ENCODE measurements at places on chromosomes 2 and 18.

GRCh38 chr2:162090109-162090508, 16.1 kb upstream of the DPP4 start:
- no peak for DNase-seq

DNA sequence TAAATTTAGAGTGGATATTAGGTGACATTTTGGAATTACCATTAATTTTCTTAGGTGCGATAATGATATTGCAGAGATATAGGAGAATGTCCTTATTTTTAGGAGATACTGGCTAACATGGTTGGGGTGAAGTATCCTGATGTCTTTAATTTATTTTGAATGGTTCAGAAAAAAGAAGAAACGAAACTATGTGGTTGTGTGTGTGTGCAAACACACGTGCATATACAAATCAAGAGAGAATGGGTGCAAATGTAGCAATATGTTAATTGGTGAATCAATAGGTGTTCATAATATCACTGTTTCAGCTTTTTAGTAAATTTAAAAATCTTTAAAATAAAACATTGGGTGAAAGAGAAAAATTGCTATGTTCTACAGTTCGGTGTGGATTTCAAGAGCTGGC, 140.9 kb downstream of the DIS3L2 start:
- no peak for DNase-seq

DNA sequence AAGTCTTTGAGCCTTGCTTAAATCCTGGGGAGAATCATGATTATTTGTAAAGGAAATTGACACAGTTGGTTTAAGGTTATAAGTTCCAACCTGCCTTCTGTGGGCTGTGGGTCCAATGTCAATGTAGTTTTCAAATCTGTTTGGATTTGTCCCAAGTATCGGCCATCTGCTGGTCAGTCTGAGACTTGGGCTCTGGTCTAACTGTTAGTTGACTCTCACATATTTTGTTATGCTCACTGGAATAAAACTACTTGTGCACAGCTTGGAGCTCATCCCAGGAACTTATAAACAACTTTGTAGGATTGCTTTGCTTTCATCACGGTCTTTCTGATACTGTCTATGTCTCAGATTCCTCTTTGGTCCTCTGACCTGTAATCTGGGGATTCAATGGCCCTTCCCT, 1026.2 kb upstream of the ZEB2 start:
- DNase-seq = no peak

- no peak for DNase-seq
These were observed 116.5 kb downstream of the ATP9B start for GRCh38 chr18:79185648-79186047.

GRCh38 chr2:32852856-32853255, 93.9 kb upstream of the LTBP1 start:
- DNase-seq = no peak

DNA sequence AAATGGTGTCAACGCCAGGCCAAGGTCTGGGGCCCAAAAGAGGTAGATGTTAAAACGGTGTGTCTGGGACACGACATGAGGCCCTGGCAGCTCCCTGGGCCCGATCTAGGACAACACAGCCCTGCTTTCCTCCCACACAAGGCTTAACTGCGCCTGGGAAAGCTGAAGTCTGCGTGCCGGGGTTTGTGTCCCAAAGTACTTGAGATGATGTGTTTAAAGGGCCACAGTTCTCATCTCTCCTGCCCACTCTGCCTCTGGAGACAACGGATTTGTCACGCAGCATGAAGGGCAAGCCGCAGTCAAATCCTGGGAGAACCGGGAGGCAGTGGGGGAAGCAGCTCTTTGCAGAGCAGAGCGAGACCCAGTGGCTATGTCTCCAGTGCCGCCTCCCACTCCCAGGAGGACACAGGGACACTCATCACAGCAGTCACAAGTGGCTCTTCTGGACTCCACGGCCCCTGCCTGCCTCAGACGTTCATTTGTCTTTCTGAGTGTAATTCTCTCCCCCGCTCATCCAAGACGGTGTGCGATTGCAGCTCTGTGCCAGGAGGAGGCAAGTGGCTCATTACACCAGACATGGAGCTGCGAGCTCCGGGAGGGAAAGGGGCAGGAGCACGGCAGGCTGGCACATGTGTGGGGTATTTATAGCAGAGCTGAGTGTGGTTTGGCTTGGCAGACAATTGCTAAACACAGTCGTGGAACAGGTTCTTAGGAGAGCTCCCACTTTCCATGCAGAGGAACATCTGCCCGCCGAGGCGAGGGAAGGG, 57.7 kb upstream of the SEMA4C start:
- peak; percentile 68 for DNase-seq

DNA sequence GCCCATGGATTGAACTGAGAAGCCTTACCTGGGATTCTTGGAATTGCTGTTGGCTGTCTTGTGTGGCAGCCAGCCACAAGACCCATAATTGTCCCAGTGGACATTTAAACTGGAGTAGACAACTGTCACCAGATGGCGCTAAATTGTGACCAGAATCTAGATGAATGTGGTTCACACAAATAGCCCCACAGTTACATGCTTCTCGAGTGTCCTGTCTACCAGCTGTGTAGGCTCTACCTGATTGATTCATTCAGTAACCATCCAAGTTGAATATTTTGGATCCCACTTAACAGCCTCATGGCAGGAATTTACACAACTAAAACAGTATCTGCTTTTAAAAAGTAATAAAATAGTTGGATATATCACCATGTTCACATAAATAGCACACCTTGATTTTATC, 73.2 kb downstream of the MAP4K4 start:
- peak; percentile 36 for DNase-seq

- DNase-seq = no peak
These were observed 46.4 kb downstream of the BMP10 start for GRCh38 chr2:68824831-68825230.

DNA sequence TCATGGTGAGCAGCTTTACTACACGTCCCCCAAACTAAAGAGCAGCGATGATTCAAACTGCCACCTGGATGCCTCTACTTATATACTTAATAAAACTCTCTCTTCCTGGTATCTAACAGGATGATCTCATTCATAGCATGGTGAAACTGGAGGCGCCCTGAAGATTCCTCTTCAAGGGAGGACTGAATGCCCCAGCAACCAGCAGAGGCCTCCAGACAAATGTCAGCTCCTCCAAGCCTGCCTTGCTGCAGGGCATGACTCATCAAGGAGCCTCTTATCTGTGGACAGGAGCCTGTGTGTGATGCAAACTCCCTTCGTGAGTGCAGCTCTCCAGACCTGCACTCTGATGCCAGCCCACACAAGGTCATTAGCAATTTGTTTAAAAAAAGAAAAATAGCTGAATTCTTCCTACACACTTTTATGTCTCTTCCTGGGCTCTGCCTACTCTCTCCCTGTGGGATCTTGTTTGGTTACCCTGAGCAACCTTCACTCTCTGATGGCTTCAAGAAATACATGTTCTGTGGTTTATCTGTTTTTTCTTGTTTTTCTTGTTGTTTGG, 30.2 kb downstream of the LONRF2 start:
- peak; percentile 65 for DNase-seq

- DNase-seq = no peak
These were observed 2.7 kb downstream of the TNS1 start for GRCh38 chr2:218000136-218000535.

DNA sequence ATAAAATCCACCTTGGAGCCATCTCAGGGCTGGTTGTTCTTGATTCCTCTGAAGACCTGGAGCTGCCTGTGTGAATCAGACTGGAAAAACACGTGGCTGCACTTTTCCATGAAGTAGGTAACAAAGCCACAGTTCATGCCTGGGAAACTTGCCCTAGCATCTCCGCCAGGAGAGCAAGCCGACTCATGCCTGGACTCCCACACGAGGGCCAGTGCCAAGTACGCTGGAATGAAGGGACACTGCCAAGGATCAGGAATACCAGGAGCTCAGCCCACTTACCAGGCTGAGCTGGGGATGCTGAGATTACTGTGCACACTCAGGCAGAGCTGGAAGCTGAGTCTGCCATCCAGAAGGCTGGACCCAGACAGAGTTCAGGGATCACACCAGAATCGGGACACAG, 10.9 kb upstream of the FHL2 start:
- DNase-seq = no peak

DNA sequence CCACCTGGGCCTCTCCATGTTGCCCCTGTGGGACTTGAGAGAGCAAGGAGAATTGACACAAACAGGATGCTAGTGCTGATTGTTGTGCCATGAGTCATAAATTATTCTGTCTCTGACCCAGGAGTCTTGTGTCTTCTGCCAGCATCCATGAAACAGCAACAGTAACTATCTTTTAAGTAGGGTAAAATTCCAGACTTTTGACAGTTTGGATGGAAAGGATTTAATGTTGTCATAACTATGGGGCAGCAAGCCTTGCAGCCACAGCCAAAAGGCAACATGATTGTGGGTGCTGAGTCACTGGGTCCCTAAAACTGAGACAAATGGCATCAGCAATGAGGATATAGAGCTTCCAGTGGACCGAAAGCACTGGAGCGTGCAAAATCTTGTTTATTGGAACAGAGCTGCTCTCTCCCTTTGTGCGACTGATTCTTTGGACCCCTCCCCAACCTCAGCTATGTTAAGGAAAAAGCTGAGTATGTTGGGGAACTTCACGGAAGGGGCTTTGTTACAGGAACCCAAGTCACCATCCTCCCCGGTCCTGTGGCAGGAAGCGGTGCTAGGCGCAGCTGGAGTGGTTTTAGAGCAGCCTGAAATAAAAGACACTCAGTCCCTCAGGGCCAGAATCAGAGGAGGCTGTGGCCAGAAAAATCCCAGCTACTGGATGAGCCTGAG, 9.6 kb upstream of the ITPRIPL1 start:
- no peak for DNase-seq

DNA sequence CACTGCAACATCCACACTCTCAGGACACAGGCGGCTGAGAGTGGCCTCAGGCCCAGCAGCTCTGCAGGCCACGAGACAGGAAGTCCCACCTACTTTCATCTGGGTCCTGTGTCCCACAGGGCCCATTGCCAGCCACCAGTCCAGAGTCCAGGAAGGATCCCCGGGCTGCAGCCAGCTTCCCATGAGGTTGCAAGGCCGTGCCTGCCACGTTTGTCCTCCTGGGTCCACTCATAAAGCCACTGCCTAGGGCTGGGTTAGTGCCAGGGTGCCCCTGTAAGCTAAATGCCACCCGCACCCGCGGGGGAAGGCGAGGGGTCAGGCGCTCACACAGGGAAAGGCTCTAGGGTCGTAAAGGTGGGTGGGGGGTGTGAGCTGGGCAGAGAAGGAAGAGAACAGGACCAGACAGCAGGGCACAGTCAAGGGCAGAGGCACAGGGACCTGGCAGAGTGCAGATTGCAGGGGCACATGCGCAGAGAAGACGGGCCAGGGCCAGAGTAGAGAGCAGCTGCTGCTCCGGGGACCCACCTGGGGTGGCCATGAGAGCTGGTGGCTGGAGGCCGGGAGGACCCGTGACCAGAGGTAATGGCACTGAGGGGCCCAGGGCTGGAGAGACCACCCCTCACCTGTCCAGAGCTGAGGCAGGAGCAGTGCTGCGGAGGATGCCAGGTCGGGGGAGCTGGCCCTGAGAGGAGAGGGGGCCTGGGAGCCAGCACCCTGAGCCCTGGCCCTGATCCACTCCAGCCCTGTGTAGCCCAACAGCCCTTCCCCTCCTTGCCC, 8.0 kb downstream of the AGXT start:
- DNase-seq = no peak

DNA sequence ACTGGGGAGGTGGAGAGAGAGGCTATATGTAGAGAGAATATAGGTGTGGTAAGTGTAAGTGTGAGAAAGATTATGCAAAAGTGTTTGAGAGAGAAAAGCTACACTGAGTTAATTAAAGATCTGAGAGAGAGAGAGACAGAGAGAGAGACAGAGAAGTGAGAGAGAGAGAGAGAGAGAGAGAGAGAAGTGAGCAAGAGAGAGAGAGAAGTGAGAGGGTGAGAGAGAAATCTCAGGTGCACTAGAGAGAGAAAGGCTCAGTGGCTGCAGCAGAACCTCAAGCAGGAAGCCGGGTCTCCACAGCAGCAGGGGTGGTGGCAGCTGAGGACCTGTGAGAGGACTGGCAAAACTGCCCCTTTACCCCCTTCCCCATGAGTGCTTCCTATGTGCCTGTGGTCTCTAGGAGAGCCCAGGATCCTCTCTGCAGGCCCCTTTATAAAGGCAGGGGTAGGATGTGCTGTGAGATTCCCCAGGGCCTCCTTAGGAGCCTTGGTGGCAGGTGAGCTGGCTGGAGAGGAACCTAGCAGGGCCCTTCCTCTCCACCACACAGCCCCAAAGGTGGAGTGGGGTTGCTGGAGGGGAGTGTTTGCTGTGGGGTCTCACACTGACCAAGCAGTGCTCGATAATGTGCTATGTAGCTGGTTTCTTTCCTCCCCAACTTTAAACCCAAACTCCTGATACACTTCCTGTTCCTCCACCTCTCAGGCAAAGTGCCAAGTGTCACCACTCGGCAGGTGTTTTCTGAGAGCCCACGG, 52.6 kb downstream of the SLC4A5 start:
- DNase-seq = no peak

DNA sequence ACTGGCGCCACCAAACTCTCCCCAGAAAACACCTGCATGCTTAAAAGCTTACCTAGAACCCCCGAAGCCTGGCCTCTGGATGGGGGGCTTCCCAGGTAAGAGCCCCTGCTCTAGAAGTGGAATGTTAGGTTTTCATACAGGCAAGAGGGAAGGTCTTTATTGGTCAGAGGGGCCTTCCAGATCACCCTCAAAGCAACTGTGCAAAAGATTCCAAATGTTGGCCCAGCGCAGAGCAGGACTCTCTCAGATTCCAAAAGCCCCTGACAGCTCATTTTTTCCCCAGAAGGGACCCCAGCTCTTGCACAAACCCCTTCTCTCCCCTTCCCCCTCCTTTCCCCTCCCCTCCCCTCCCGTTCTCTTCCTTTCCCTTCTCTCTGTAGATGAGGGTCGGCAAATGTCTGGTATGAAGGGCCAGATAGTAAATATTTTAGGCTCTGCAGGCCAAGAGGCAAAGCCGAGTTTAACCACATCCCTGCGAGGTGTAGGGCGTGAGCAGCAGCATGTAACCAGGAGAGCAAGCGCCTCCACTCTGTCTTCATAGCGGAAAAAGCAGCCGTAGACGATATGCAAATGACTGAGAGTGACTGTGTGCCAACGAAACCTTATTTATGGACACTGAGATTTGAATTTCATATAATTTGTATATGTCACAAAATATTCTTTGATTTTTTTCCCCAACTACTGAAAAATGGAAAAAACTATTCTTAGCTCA, 116.9 kb downstream of the SMAD7 start:
- DNase-seq = no peak

- no peak for DNase-seq
These were observed 386.6 kb upstream of the KLHL29 start for GRCh38 chr2:22998359-22998758.
